ENCODE measurements at places on chromosomes 7 and 10.

GRCh38 chr10:84763965-84764364, 435.6 kb downstream of the CCSER2 start:
- DNase-seq: no peak

DNA sequence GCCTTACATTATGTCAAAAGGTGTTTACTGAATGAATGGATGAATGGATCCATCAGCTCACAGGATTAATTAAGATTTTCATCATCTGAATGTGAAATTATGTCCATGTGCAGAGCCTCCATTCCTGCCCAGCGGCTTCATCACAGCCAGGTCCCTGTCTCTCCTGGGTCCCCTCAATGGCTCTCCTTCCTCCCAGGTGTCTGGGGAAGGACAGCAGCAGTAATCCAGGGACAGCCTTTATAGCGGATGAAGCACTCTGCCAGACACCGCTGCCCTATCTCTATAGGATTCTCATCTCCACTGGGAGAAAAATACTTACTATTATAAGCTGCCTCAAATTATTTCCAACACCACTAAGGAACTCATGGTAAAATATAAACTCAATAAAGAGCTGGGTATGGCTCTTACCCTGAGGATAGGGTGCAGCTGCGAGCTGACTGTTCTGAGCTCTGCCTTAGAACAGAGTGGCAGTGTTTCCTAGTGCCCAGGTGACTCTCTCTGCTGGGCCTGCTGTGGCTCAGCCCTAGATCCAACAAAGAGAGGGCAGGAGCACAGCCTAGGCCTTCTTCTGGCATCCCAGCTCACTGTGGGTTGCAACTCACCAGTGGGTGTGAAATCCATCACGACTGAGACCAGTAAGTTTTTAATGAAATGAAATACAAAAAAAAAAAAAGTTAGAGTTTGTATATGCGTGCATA, 38.3 kb downstream of the GPRIN2 start:
- DNase-seq: no peak

GRCh38 chr10:58019863-58020537, 247.7 kb downstream of the IPMK start:
- DNase-seq: no peak

DNA sequence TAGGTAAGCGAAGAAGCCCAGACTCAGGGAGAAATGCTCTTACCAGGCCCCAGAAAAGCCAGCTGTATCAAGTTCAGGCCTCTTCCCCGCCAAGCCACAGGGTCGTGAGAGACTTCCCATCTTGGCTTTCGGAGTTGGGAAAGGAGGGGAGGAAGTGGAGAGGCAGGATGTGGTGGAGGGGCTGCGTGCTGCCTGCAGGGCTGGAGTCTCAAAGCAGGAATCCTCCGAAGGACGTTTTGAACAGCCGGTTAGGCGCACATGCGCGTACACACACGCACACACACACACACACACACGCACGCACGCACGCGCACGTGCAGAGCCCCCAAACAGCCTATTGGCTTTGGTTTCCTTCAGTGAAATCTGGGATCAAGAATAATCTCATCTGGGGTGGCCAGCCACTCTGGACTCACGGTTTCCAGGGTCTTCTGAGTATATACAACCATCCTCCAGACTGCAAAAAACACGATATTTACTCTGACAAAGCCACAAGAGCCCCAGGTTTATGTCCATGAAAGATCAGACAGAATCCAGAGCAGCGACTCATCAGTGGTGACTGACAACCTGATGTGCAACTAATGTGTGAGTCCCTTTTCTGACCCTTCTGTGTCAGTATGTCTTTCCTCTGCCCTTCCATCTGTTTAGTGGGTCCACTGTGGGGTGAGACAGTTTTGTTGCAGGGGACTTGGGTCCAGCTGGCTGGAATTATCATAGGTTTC, 115.0 kb upstream of the ZNF438 start:
- no peak for DNase-seq

GRCh38 chr7:26331113-26331512, 39.5 kb downstream of the SNX10 start:
- no peak for DNase-seq

Measured in NCI-H1048 (cell line).